ENCODE measurements at places on chromosomes 4 and X.
A peak's percentile ranks its signal among the peaks of the same experiment; 100 is the strongest.

DNA sequence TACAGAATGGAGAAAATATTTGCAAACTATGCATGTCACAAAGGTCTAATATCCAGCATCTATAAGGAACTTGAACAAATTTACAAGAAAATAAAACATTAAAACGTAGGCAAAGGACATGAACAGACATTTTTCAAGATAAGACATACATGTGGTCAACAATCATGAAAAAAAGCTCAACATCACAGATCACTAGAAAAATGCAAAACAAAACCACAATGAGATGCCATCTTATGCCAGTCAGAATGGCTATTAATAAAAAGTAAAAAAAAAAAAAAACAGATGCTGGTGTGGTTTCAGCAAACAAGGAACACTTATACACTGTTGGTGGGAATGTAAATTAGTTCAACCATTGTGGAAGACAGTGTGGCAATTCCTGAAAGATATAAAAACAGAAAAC is 75.8 kb upstream of the IL13RA2 start:
- DNase-seq: no peak

DNA sequence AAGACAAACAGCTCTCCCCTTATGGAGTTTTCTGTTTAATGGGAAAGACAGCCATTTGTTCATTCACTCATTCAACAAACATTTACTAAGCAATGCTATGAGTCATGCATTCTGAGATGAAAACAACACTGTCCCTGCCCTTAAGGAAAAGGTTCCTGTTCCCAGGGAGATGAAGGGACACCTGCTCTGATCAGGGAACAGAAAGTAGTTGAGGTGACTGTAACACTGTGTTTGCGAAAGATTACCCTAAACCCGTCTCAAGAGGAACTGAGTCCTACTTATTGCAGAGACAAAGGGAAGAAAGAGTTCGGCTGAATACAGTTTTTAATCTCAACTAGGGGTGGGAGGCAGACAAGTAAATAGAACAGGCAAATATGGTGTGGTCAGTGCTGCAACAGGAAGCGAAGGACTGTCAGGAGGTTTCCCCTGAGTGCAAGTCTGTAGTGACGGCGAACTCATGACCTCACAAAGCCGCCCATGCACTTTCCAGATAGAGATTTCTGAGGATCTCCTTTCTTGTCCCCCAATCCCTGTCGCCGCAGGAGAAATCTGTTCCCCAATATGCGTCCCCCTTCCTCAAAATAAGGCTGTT is 712 bp downstream of the STX18 start:
- no peak for DNase-seq

DNA sequence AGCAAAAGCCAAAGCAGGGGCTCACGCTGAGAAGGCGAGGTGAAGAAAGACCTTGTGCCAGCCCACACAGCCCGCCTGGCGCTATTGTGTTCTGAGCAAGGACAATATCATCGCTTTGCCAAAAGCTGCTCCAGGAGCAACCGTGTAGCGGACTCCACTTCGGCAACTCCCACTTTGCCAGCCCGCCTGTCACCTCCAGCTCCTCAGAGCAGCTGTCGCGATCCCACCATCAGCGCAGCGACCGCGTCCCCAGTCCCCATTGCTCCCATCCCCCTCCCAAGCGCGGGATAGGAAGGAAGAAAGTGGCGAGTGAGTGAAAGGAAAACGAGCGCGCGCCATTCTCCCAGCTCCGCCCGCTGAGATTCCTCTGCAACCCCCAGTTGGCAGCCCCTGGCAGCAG is 759 bp downstream of the ZC4H2 start:
- DNase-seq: no peak

DNA sequence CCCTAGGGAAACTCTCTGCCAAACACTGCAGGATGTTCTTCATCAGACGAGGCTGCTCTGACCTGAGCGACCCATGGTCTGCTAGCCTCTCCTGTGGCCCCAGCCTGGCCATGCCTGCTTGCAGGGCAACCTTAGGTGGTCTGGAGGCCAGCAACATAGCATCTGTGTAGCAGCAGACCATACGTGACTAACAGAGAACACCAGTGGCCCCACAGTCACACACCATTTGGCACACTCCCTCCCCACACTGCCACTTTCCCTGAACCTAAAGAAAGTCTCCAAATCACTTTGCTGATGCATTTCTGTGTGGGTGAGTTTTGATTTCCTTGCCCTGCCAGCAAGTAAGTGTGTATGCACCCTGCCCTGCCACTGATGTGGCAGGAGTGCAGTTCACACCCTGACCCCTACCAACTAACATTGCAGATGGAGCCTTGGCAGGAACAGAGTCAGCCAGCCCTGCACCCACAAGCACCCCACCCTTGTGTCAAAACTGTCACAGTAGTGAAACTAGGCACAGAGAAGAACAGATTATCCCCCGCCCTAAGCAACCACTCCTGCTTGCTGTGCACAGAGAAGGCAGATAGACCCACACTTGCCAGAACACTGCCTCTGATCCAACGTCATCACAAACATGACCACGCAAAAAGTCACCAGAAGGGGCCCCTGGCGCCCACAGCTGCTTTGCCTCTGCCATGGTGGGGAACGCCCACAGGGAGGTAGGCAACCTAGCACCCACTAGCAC is 249.1 kb downstream of the SPIN4 start:
- DNase-seq: no peak

- DNase-seq: no peak
Observed at GRCh38 chr4:91092398-91092980, 965.3 kb downstream of the CCSER1 start.

- DNase-seq: no peak
Observed at GRCh38 chr4:80921441-80921840, 109.1 kb upstream of the BMP3 start.

- no peak for DNase-seq
Observed at GRCh38 chr4:20217951-20218350, 33.8 kb upstream of the SLIT2 start.

GRCh38 chrX:130857207-130857606 is 45.8 kb downstream of the ENOX2 start:
- no peak for DNase-seq

GRCh38 chr4:156976147-156976546 is 4.5 kb upstream of the PDGFC start:
- DNase-seq: no peak

GRCh38 chr4:25919676-25920075 is 5.7 kb downstream of the SMIM20 start:
- DNase-seq: no peak

- peak; percentile 43 for DNase-seq
Observed at GRCh38 chrX:49172280-49172780, 632 bp downstream of the PLP2 start.

DNA sequence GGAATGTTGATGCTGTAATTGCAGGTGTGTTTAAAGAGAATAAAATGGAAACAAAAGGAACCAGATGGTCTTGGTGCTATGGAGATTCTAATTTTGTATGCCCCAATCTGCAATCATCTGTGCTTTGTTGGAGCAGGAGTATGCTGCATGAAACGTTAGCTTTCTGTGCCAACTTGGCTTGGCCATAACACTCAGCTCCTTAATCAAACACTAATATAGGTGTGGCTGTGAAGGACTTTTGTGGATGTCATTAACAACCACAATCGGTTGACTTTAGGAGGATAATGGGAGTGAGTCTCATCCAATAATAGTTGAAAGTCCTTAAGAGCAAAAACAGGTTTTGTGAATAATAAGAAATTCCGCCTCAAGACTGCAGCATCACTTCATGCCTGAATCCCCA is 399.2 kb downstream of the NLGN4X start:
- no peak for DNase-seq
